NCI-H2171 treated with DMSO at 0.1 percent for 48 hours (cell line): ENCODE measurements at places on chromosomes 7 and 10.
A peak's percentile ranks its signal among the peaks of the same experiment; 100 is the strongest.

- no peak for DNase-seq
These were observed 104.4 kb downstream of the STRA8 start for GRCh38 chr7:135337977-135338550.

- no peak for DNase-seq
These were observed 182.0 kb upstream of the PPP1R3A start for GRCh38 chr7:114100810-114101209.

GRCh38 chr10:34058845-34059614, 724.6 kb upstream of the NRP1 start:
- DNase-seq: no peak

DNA sequence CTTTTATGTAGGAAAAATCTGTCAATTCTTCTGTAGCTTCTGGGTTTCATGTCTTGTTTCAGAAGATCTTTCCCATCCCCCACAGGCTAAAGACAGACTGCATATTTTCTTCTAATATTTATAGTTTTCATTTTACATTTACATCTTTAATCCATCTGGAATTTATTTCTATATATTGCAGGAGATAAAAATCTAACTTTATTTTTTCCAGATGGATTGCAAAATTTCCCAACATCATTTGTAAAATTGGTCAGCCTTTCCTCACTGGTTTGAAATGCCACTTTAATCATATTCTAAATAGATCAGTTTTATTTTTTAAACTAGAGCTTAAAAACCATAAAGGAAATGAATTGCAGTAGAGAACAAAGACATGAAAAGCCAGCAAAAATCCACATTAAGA, 46.9 kb downstream of the TMEM26 start:
- DNase-seq: no peak

DNA sequence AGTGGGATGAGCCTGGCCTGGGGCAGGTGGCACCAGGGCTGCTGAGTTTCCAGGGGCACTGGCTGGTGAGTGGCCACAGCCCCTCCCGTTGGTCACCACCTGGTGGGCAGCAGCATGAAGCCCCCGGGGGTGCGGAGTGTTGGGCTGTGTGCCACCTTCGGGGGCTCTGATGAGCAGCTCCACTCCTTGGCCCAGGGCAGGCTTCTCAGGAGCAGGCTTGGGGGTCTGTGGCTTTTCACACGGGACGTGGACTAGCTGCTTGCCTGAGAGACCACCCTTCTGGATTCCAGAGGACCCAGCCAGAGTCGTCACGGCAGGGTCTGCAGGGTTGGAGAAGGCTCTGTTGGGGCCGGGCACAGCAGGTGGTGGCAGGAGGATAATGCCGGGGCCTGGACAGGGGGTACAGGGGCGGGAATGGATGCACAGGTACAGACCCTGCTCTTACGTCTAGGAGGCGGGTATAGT, 193.1 kb downstream of the ADARB2 start:
- no peak for DNase-seq

DNA sequence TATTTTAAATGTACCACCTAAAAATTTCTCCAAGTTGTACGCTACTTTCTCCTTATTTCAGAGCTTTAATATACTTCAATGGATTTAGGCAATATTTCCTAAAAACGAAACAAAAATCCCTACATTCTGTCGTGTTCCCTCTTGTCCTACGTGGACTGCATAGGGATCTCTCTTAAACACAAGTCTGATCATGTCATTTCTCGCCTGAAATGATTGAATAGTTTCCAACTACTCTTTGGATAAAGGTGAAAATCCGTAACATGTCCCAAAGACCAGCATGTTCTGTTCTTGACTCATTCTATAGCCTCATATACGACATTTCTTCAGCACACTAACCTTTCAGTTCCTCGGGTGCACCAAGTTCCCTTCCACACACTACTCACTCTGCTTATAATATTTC, 17.7 kb upstream of the TPK1 start:
- no peak for DNase-seq

DNA sequence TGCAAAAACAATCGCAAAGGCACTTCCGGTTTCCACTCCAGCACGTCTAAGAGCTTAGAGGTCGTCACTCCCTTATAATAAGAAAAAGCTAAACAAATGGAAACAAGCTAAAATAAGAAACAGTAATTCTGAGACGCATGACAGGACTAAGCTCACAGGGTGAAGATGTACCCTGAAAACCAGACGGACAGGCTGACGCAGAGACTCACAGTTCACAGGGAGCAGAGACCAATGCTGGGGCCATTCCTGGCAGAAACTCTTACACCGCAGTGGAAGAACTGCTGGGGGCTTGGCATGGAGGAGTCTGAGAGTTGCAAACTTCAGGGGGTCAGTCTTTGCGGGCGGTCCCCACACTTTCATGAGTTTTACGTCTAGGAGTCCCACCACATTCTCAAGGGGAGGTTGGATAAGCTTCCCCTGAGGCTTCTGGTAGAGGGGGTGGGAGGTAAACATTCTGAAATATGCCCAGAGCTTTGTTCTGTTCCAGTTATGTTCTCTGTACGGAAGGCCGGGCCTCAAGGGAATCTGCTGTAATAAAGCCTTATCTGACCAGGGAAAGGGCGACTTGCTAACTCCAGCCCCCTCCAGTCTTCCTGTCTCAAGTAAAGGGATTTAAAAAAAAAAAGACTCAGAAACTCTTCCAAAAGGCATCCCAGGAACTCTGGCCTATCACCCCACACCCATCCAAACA, 47.8 kb downstream of the BRI3 start:
- DNase-seq: no peak

DNA sequence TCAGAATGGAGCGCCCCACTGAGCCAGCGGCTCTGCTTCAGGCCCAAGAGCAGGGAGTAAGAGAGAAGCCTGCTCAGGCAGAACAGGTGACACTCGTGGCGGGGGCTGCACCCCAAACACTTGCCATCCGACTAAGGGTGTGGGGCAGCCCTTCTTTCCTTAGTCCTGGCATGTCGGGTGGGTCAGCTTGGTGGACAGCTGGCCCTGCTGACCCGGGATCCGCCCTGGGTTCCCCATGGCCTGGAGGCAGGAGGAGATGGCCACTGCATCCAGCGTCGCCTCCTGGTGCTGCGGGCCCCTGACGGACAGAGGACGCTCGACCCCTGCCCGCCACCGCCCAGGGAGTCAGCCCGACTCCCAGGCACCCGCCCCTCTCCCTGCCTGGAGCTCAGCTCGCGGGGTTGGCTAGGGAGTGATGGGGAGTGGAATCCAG, 1.2 kb upstream of the PAOX start:
- no peak for DNase-seq

DNA sequence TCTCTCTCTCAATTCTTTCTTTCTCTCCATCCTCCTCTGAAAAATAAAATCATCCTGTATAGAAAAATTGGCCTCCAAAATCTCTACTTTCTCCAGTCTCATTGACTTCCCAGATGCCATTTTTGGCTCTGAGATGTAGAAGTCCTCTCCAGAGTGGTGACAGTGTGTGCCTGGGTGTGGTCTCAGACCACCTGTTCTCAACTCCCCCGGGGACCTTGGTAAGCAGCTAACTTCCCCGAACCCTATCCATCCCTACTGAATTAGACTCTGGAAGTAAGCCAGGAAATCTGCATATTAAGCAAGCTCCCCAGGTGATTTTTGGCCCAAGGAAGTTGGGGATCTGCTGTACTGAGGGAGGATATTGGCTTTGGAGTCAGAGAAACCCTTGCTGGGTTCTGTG, 120.5 kb downstream of the WDR11 start:
- DNase-seq: peak; percentile 90

DNA sequence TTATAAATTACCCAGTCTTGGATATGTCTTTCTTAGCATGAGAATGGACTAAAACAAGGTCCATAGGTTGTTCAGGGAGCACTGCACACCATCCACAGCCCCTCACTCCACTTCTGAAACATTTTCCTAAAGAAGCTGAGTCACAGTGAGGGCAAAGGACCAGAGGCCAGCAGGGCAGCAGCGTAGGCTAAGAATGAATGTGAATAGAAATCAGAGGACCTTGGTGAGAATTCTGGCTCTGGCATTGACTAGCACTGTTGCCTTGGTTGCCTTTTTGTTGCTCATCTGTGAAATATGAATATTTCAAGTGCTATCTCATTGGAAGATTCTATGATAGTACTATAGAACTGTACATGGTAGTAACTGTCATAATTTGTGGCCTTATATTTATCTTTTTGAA, 41.7 kb upstream of the TOMM7 start:
- no peak for DNase-seq

DNA sequence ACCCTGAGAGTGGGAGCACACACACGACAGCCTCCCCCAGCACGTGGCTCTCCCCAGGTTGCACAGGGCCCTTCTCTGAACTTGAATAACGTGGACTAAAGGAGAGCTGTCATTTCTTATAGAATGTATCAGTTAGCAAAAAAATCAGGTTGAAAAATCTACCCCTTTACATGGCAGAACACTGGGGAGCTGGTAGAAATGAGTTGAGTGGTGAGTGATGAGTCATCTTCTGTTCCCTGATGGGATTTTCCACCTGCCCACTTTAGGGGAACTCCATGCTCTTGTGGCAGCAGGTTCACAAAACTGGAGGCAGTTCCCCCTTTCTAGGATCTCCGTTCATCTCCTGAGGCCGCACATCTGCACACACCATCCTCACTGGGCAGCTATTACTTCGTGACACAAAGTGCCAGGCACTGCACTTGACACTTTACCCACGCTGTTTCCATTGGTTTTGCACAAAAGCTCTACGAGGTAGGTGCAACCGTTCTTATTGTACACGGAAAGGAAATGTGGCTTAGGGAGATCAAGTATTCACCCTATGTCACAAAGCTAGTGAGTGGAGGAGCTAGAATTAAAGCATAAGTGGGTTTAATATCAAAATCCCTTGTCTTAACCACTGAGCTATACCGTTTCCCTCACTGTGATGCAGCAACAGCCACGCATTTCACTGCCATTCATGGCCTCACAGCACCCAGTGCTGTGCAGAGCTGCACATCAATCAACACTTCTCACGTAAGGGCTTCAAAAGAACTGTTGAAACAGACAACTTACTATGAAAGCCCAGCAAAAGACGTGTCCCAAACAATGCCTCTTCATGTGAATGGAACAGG, 80.2 kb downstream of the RNF216 start:
- no peak for DNase-seq

GRCh38 chr7:4606797-4607196, 75.3 kb upstream of the FOXK1 start:
- no peak for DNase-seq

DNA sequence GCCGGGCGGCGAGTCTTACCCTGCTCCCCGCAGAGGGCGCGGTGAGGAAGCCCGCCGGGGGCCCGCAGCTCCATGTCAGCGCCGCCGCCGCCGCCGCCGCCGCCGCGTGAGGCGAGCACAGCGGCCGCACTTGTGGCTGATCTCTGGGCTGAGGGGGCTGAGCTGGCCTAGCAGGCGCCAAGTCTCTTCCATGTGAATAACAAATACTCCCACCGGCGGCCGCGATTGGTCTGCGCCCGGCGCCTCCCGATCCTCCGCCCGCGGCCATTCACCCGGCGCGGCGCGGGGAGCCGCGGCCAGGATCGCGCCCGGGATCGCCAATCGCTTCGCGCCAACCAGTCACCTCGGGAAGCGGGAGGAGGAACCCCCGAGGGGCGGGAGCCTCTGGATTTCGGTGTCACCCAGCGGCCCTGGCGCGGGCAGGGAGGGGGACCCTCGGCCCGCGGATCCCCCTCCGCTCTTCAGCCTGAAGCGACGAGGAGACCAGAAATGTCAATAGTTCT, at the start of gene GRM8:
TSS of gene GRM8 (minus strand) at position 164 of the 503 bp plus-strand sequence.
- DNase-seq: peak; percentile 87

DNA sequence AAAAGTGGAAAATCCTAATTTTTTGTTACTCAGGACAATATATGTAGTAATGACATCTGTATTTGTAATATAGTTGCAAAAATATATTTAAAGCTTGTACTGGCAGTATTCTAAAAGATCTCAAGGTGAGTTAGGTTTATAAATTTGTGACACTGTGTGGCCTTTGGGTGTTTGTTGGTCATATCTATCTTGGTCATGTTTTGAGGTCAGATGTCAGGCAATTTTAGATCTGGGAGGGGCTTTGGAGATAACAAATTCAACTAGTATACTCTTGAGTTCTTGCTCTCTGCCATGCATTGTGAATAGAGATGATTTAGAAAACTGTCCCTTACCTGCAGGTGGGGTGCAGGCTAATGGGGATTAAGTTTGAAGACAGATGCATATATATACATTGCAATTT, 3.1 kb downstream of the TBC1D12 start:
- DNase-seq: no peak

- DNase-seq: no peak
These were observed 60.2 kb downstream of the STK17A start for GRCh38 chr7:43642897-43643630.

GRCh38 chr7:26492816-26493215, 201.2 kb downstream of the SNX10 start:
- peak; percentile 83 for DNase-seq

DNA sequence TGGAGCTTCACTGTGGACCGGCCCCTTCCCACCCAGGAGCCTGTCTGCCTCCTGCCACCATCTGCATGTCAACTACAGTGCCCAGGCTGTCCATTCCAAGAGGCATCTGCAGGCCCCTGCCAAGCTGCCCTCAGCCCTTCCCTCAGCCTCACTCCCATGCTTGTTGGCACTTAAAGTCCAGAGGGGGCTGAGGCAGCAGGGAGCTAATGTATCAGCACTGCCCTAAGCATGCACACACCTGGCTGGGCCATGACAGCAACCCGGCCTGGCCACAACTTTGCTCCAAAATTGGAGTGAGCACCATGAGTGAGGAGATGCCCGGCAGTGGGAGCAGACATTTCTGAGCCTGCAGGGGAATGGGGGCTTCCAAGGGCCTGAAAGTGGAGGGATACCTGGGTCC, 417.5 kb upstream of the GRM3 start:
- no peak for DNase-seq

GRCh38 chr7:2289111-2289586, 25.1 kb downstream of the SNX8 start:
- DNase-seq: no peak

GRCh38 chr10:83820033-83820432, 319.3 kb upstream of the GHITM start:
- DNase-seq: no peak

GRCh38 chr7:95897557-95898251, 125.3 kb downstream of the DYNC1I1 start:
- no peak for DNase-seq

DNA sequence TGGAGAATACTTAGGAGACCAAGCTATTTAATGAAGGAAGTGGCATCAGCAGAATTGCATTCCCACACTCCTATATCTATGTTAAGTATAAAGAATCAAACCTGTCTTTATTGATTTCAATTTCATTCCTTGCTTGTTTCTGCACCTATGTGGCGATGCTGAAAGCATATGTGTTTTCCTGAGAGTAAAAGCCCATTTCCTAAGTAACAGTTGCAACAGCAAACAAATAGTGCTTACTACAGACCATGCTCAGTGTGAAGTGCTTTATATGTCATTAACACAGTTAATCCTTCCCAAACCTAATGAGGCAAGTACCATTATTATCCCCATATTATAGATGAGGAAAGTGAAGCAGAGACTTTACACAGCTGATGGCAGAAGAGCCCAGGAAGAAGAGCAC, 552.1 kb downstream of the PARD3 start:
- DNase-seq: no peak
